Neural progenitor cell (in vitro differentiated cells): ENCODE measurements at places on chromosomes 3 and 15. TPM values are rescaled to one million over a fixed set of nuclear protein-coding genes. Genes with fewer than 3 reads are reported as not detected.

The LRRN1 gene
- 57.9 and 68.8 TPM in 2 replicates for total RNA-seq

DNA sequence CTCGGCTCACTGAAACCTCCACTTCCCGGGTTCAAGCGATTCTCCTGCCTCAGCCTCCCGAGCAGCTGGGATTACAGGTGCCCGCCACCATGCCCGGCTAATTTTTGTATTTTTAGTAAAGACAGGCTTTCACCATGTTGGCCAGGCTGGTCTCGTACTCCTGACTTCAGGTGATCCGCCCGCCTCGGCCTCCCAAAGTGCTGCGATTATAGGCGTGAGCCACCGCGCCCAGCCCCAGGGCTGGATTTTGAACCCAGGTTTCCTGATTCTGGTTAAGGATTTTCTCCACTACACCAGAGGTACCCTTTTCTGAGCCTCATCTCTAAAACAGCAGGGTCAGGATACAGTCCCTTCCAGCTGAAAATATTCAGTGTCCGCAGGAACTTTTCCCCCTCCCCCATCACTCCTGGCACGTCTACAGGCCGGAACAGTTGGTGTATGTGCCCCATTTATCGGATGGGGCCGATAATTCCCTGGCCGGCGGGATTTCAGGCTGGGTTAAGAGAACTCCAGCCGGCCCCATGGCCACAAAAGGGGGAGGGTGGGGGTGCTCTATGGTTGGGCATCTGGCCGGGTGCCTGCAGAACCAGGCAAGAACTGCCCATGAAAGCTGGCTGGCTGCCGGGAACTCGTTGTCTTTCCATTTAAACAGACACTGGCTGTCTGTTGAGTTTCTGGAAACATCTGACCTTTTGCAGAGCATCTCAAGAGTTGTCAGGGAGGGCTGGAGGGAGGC lies 26.8 kb upstream of the SEMA4B start:
- no peak for DNase-seq

The RARB gene
- total RNA-seq = 1.4 and 1.8 TPM in 2 replicates

The HDAC11 gene
- 4.8 and 12.6 TPM in 2 replicates for total RNA-seq

DNA sequence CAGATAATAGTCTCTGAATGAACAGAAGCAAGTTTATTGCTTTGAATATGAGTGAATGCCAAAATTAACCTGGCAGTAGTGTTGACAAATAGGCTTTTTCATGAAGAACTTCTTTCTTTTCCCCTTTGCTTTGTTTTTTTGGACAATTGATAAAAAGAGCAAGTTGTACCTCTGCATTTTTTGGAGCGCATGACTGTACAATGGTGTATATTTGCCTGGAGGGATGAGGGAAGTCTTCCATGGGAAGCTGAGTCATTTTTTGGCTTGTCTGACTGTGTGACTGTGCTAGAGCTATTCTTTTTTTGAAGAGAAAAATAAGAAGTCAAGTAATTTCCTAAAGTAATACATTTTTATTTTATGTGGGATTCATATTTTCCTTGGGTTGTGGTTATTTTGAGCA lies 186.9 kb downstream of the KLHL25 start:
- no peak for DNase-seq

- no peak for DNase-seq
Observed at GRCh38 chr3:32946973-32947788, 4.3 kb upstream of the CCR4 start.

GRCh38 chr15:39854161-39854560 lies 65.9 kb downstream of the GPR176 start:
- no peak for DNase-seq

The IDH2 gene
- 93.1 and 134 TPM in 2 replicates for total RNA-seq

GRCh38 chr15:53831907-53832770 lies 72.7 kb upstream of the WDR72 start:
- DNase-seq = no peak

GRCh38 chr3:5846261-5846660 lies 658.8 kb downstream of the EDEM1 start:
- DNase-seq = no peak

The FBXO40 gene
- not detected in 2 replicates for total RNA-seq

DNA sequence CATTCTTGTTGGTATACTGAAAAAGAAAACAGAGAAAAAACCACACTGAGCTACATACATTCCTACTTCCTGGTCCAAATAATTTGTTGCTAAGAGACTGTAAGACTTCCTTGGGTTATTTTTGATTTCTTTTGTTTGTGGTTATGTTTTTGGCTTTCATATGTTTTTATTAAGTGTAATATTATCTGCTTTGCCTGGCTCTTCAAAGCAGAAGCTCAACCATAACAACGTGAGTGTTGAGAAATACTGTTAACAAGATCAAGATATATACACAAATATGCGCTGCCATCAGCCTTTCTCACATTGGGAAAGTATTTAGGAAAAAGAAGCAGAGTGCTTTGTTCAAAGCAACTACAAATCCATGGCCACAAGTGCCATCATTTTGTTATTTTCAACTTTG lies 556.2 kb upstream of the CBLB start:
- DNase-seq = no peak

GRCh38 chr3:49785565-49786356 lies 581 bp downstream of the IP6K1 start:
- DNase-seq = no peak

DNA sequence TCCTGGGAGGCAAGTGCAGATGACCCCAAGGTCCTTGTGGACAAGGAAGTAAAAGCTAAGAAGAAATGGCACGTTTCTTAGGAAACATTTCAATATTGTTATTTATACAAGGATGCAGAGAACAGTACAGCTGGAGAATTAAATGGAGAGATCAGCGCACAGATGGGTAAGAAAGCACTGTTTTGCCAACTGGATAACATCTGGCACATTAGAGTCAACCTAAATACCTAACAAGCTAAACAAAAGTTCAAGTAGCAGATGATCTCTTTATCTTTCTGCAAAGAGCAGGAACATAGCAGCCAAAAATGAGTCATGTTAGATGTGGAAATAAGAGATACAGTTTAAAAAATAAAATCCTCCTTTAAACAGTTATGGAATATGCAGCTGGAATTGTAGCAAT lies 15.7 kb upstream of the DPPA4 start:
- no peak for DNase-seq

The CCDC13 gene
- total RNA-seq = 1.1 TPM in 1 of 2 replicates, not detected in the other

DNA sequence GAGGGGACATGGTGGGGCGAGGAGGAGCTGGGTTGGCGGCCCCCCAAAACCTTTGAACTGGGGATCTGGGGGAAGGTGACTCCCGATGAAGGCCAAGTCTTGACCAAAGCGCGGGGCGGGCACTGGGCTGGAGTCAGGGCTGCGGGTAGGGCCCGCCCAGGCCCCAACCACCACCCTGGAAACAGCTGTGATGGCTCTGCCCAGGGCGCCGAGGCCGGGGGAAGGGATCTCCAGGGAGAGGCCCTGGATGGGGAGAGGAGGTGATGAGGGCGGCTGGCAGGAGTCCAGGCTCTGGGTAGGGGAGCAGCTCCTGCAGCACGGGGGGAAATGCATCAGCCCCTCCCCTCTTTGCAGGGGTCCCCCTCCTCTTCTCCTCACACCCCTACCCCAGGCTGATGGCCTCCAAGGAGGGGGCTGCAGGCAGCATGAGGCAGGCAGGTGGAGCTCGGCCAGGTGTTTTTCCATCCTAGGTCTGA lies 5.9 kb upstream of the C15orf39 start:
- DNase-seq = peak; percentile 11

The SEC11A gene
- 402 and 589 TPM in 2 replicates for total RNA-seq

GRCh38 chr3:195372220-195372619 lies 70.6 kb downstream of the ACAP2 start:
- no peak for DNase-seq

The CYP1A2 gene
- not detected in 2 replicates for total RNA-seq

GRCh38 chr15:51103330-51103729 lies 8.6 kb upstream of the TNFAIP8L3 start:
- DNase-seq = no peak

DNA sequence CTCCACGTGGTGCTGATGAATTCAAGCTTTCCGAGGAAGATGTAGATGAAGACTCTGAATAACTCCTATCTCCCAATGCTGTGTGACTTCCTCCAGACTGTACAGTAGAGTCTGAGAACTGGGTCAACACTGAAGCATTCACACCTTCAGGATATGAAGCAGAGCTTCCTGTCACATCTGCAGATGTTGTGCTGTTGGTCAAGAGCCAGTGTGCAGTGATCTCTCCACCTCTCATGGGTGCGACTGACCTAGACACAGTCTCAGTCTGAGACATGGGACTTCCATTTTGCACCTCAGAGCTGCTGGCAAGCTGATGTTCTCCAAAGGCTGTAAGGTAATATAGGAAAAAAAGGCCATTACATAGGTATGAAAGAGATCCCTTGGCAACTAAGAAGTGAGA lies 36.5 kb downstream of the HEG1 start:
- DNase-seq = no peak

The ZNF620 gene
- 23.6 and 26.9 TPM in 2 replicates for total RNA-seq

The DCLK3 gene
- total RNA-seq = 0.34 and 0.51 TPM in 2 replicates

DNA sequence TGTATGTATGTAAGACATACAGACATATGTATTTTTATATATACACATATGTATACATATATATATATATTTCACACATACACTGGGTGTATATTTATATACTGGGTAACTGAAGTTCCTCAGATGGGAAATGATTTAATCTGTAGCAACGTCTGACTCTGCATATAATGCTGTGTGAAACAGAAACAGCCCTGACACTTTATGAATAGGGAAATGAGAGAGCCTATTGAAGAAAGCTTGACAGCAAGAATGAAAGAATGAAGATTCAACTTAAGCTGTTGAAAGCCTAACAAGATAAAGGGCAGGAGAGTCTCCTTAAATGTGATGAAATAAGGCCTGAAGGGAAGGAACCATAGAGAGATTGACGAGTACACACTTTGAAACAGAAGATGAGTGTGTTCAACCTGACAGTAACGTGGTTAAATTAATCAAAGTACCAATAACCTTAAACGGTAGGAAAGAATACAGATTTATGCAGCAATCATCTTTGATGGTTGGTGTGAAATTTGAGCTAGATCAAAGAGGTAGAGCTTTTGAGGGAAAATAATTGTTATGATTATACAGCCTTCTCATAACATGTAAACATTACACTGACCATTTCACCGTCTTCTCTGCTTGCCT lies 169.9 kb downstream of the MECOM start:
- no peak for DNase-seq

DNA sequence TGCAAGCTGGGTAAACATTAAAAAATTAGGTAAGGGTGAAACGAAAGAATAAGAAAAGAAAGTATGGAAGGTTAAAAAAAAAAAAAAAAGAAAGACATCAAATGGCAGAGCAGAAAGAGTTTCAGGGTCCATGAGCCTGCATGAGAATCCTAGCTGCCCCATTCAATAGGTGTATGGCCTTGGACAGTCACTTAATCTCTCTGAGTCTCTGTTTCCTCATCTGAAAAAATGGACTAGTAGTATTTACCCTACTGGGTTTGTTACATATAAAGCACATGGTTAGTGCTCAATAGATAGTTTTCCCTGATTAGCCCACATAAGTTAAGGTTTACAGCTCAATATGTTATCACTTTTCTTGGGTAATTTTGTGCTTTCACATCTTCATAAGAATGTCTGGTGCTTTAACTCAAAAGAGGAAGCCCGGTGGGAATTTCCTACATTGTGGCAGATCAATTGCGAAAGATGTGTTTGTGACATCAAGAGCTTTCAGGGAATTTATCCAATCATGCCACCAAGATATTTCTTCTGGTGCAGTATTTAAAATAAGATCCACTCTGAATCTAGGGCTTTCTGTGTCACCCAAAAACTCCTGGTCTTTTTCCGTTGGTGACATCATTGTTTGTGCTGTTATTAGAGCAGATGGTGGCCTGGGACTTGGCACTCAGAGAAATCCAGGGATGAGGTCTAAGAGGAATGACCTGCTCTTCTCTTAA lies 57.2 kb upstream of the UBE2E1 start:
- DNase-seq = no peak

The LMOD3 gene
- not detected in 2 replicates for total RNA-seq

- no peak for DNase-seq
Observed at GRCh38 chr15:58690703-58691102, 58.8 kb downstream of the ADAM10 start.

- DNase-seq = no peak
Observed at GRCh38 chr3:188156056-188156455, 2.1 kb downstream of the LPP start.

GRCh38 chr15:69042531-69042930 lies 28.0 kb downstream of the NOX5 start:
- no peak for DNase-seq

DNA sequence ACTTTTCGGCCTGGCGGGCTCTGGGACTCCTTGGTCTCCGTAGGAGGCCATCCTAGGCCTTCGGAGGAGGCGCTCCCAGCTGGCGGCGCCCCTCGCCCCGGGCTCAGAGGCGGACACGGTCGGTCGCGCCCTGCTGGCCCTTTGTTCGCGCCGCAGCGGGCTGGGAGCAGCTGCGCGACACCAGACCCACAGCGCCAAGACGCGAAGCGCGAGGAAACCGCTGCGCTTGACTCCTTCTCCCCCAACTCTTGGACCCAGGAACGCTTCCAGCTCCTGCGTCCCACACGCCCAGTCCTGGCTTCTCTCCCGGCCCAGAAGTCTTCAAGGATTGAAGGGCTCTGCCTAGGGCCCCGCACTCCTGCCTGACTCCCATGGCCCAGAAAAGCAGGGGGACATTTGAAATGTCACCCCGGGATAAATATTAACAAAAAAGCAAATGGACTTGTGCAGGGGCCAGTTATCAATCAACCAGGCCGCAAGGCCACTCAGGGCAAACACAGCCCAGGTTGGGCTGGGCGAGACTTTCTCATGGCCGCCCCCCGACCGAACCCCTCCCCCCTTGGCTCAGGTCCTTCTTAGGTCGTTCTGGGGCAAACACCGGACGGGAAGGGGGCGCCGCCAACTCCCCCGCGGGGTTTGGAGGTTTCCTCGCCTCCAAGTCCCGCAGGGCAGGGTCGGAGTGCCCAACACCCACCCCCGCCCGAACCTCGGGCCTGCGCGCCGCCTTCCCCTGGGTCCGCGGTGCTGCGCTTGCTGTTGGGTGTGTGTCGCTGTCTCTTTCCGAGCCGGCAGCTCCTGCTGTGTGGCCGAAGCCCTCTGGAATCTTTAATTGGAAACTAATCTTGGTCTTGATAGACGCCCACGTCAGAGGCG lies 5.1 kb downstream of the ONECUT1 start:
- peak; percentile 69 for DNase-seq

- no peak for DNase-seq
Observed at GRCh38 chr15:76987896-76988860, 6.7 kb upstream of the PSTPIP1 start.

GRCh38 chr3:40899286-40899712 lies 300.0 kb upstream of the CTNNB1 start:
- DNase-seq = no peak

The DNAH1 gene
- total RNA-seq = 0.80 and 2.1 TPM in 2 replicates

The CACNA2D2 gene
- total RNA-seq = 4.3 and 9.5 TPM in 2 replicates

GRCh38 chr15:54481819-54482218 lies 503.6 kb downstream of the UNC13C start:
- DNase-seq = no peak

The GOLGA8S gene
- total RNA-seq = not detected in 2 replicates

The GUCA1C gene
- total RNA-seq = not detected in 2 replicates

DNA sequence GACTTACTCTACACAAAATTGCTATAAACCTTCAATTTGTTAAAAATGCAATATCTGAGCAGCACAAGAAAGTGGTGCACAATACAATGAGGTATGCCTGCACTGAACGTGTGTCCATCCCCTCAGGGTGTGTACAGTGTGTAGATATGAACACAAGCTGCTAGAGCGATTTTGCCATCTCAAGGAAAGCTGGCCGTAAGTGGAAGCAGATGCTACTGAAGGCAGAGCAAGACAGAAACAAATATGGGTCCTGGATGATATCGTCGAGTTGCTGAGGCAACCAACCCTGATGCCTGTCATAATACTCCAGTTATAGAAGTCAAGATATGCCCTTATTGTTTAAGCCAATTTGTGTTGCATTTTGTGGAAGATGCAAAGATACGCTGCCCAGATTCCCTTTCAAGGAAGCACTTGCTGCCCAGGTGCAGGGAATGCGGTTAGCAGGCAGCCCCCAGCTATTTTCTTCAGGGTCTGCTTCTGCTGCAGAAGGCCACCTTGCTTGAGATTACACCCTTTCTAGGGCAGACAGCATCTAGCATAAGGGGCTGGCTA lies 25.8 kb upstream of the EHHADH start:
- no peak for DNase-seq
